ENCODE measurements at places on chromosomes 13 and 19. TPM values are rescaled to one million over a fixed set of nuclear protein-coding genes. Genes with fewer than 3 reads are reported as not detected.

- no peaks in the 10 kb centered on the region for H3K4me1 ChIP-seq
- no peaks in the 10 kb centered on the region for H3K36me3 ChIP-seq
- DNase-seq: no peak
- no peak overlapping the region for H3K27ac ChIP-seq
Measured at GRCh38 chr13:26941345-26942174, 181.0 kb upstream of the GPR12 start.

- H3K27ac ChIP-seq: peak overlapping the region; percentile 74
- H3K27me3 ChIP-seq: no peaks in the 10 kb centered on the region
- DNase-seq: no peak
- H3K36me3 ChIP-seq: no peaks in the 10 kb centered on the region
- H3K4me3 ChIP-seq: no peak overlapping the region
Measured at GRCh38 chr13:59119475-59119874, 1044.3 kb downstream of the DIAPH3 start.

Gene IFNL2
- not detected for total RNA-seq

Gene CFD
- total RNA-seq: 1,040 TPM

Measured in tibial nerve (tissue), 4 donors.